Pancreas (tissue), 10 donors: ENCODE measurements at places on chromosomes 16 and 17. TPM values are rescaled to one million over a fixed set of nuclear protein-coding genes. Genes with fewer than 3 reads are reported as not detected.
A peak's percentile ranks its signal among the peaks of the same experiment; 100 is the strongest.

ZMYND15 gene
- 0.72 TPM for total RNA-seq

VPS25 gene
- 20.6 TPM for total RNA-seq

GRCh38 chr16:82156761-82157533 is 13.1 kb downstream of the MPHOSPH6 start:
- no peaks in the 10 kb centered on the region for H3K36me3 ChIP-seq
- H3K27me3 ChIP-seq = no peaks in the 10 kb centered on the region
- H3K4me1 ChIP-seq = no peaks in the 10 kb centered on the region
- no peak overlapping the region for H3K27ac ChIP-seq
- DNase-seq = no peak
- no peak overlapping the region for H3K4me3 ChIP-seq

- no peaks in the 10 kb centered on the region for H3K4me1 ChIP-seq
- no peak for DNase-seq
- H3K4me3 ChIP-seq = no peak overlapping the region
- no peaks in the 10 kb centered on the region for H3K36me3 ChIP-seq
These were observed 125.8 kb upstream of the SMURF2 start for GRCh38 chr17:64787921-64788271.

AIPL1 gene
- not detected for total RNA-seq

DNA sequence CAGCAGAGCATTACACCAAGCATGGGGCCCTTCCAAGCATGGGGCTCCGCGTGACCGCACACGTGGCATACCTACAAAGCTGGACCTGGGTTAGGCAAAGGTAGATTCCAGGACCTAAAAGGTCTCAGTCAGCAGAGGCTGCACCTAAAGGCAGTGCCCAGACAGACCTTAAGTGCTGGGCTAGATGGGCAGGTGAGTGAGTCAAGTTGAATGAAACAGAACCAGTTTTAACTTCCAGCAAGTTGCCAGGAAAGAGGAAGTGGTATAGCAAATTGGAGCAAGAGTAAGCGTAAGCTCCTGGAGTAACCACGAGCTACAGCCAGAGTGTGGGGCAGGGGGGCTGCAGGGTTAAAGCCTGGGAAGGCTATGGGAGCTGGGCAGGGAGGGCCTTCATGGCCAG is 49.5 kb downstream of the SRCIN1 start:
- no peak overlapping the region for H3K4me3 ChIP-seq
- H3K27ac ChIP-seq = no peak overlapping the region
- no peak for DNase-seq

WFDC1 gene
- total RNA-seq = 0.19 TPM

DNA sequence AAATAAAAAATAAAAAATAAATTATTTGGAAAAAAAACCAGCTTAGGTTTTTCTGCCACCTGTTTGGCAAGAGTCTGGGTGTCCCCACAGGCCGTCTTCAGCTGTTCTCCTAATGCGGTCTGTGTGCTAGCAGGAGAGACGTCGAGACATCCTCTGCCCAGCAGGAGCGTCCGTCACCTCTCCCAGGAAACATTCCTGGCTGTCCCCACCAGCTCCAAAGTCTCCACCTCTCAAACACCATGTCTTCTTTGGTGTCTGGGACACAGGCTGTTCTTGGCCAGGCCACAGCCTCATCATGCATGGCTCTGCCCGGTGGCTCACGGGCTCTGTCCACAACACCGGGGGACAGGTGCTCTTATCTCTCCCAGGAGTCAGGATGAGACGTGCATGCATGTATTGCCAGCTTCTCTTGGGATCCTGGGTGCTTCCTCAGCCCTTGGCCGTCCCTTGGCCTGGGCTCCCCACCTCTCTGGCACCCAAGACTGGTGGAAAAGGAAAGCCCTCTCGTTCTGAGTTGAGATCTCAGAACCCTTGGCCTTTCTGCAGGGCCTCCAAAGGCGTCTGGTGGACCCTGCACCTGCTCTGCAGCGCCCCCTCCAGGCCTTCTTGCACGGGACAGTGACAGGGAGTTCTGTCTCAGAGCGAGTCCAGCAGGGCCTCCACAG is 84.9 kb upstream of the CBX4 start:
- peaks cover 22% of the 10 kb centered on the region for H3K4me1 ChIP-seq
- H3K36me3 ChIP-seq = no peaks in the 10 kb centered on the region
- DNase-seq = no peak

GRCh38 chr16:3054965-3055733 is 8.8 kb downstream of the MMP25 start:
- no peaks in the 10 kb centered on the region for H3K27me3 ChIP-seq
- peaks cover 6% of the 10 kb centered on the region for H3K4me1 ChIP-seq
- no peaks in the 10 kb centered on the region for H3K36me3 ChIP-seq
- H3K27ac ChIP-seq = no peak overlapping the region
- DNase-seq = peak; percentile 62

DNA sequence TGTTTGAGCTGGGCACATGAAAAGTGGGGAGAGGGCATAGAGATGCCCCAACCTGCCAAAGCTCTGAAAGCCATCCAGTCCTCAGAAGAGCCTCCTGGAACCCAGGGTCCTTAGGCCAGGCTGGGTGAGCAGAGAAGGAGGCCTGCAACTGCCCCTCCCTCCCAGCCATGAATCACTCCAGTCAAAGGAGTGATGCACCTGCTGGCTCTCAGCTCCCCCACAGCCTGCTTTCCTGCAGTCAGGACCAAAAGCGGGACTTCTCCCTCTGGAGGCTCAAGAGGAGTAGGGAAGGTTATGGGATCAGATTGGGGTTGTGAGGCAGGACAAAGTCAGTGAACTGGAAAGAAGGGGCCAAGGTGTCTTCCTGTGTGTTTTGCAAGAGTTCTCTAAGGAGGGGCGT is 145.6 kb downstream of the TMEM132E start:
- H3K4me1 ChIP-seq = no peaks in the 10 kb centered on the region
- H3K27ac ChIP-seq = no peak overlapping the region
- no peak overlapping the region for H3K4me3 ChIP-seq
- DNase-seq = no peak

PRSS27 gene
- 0.69 TPM for total RNA-seq

MYADML2 gene
- not detected for total RNA-seq

- no peaks in the 10 kb centered on the region for H3K36me3 ChIP-seq
- H3K4me3 ChIP-seq = peak overlapping the region; percentile 55
- DNase-seq = peak; percentile 32
- H3K4me1 ChIP-seq = peaks cover 35% of the 10 kb centered on the region
These were observed 444 bp downstream of the HELZ start for GRCh38 chr17:67244431-67245072.

GRCh38 chr17:29698019-29698777 is 75.5 kb upstream of the CORO6 start:
- H3K36me3 ChIP-seq = no peaks in the 10 kb centered on the region
- DNase-seq = no peak
- no peak overlapping the region for H3K4me3 ChIP-seq
